ENCODE measurements at places on chromosomes 1 and 21.

- no peak for DNase-seq
Measured at GRCh38 chr1:34358636-34359035, 181.9 kb downstream of the C1orf94 start.

DNA sequence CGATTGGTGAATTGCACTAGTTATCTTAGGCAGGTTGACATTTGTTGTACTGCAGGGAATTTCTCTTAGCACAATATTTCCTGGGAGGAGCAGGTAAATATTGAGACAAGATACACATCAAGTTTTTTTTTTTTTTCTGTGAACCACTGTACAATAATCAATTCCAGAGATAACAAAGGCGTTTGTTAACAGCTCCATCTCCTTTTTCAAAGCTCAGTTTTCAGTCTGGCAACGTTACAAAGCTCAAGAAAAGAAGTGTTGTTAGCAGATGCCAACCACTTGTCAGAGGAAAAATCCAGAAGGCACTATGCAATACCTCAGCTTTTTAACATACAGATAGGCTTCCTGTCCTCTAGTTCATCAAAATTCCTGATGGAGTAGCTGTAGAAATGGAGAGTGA is 40.9 kb upstream of the DAB1 start:
- DNase-seq: no peak

DNA sequence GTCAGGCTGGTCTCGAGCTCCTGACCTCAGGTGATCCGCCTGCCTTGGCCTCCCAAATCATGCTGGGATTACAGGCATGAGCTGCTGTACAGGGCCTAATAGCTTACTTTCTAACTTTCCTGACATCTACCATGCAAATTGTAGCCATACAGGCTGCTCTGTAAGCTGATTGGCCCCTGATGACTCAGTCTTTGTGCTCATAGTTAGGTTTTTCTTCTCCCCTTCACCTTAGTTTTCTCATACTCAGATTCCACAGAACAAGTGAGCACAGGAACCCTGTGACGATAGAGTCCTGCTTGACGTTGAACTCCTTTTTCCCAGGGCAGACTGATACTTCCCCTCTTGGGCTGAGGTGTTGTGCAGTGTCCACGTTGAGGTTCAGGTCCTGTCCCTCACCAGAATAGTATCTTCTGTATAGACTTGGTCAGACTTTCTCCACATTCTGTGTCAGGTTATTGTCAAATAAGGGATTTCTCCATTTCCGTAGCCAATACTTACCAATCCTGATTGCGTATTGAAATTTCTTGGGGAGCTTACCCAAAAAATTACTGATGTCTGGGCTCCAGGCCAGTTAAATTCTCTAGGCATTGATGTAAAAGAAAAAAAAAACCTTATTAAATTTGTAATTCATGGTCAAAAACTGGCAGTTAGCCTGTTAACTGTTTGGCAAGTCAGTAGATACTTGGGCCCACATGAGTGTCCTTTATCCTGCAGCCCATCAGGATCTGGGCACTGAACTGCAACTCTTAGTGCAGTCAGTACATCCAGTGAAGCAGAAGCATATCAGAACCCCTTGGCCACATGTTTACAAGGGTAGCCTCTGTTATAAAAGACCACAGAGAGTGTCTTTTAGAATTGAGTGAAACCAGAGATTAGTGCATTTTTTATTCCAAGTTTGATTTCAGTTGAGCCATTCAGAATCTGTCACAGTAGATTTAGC is 118.2 kb downstream of the DYRK1A start:
- no peak for DNase-seq

- DNase-seq: no peak
Measured at GRCh38 chr1:2212274-2212531, 15.9 kb upstream of the SKI start.

DNA sequence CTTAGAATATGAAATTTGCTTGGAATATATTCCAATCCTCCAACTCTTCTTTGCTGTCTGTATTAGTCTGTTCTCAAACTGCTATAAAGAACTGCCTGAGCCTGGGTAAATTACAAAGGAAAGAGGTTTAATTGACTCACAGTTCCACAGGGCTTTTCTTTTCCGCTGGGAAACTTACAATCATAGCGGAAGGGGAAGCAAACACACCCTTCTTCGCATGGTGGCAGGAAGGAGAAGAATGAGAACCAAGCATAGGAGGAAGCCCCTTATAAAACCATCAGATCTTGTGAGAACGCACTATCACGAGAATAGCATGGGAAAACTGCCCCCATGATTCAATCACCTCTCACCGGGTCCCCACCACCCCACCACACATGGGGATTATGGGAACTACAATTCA is 14.8 kb downstream of the CENPF start:
- DNase-seq: no peak

- DNase-seq: no peak
Measured at GRCh38 chr1:159800177-159800930, 1.8 kb upstream of the FCRL6 start.

DNA sequence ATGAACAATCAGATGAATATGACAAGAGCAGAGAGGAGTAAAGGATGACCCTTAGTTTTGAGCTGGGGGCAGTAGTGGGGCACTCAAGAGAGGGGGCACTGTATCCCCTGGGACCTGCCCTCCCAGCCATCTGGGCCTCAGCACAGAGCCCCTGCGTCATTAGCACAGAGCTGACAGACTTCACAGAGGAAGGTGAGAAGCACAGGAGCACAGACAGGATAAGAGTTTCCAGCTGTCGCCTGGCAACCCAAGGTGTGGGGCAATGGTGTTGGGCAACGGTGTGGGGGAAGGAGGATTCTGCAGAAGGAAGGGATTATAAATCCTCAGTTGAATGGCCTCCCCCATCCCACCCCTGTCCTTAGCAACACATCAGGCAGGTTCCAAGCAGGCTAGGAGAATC is 30.2 kb downstream of the RAB3B start:
- DNase-seq: no peak

- peak; percentile 7 for DNase-seq
Measured at GRCh38 chr1:246317332-246318035, 189.6 kb downstream of the SMYD3 start.

GRCh38 chr1:81327103-81327710 is 473.5 kb upstream of the ADGRL2 start:
- DNase-seq: no peak

GRCh38 chr1:19676438-19676922 is 11.8 kb downstream of the HTR6 start:
- DNase-seq: peak; percentile 80

GRCh38 chr21:36330904-36331303 is 10.9 kb downstream of the MORC3 start:
- DNase-seq: peak; percentile 72

DNA sequence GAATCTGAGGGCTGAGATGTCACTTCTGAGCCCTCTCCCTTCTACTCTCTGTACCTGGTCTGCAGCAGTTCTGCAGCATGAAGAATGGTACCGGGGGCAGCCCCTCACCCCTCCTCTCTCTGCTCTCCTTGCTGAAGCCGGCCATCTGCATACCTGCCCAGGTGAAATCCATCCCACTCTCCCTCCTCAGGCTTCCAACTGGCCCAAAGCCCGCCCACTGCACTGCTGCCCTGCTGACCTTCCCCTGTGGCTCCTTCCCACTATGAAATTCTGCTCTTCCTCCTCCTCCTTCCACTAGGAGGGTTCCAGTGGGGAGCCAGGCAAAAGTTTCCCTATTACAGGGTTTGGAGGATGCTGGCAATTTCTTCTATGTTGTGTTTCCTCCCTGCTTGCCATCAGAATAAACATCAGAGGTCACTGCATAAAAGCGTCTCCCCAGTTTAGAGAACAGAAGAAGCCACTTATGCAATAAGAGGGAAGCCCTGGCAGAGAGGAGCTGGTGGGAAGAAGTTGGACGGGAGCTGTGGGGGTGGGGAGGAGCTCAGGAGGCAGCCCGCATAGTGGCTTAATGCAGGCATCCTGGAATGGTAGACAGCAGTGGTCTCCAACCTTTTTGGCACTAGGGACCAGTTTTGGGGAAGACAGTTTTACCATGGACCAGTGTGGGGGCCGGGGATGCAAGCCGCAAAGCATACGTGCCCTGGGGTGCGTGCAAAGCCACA is 30.3 kb downstream of the TMCO4 start:
- DNase-seq: no peak

- DNase-seq: no peak
Measured at GRCh38 chr1:54391450-54392209, 14.6 kb downstream of the SSBP3 start.

DNA sequence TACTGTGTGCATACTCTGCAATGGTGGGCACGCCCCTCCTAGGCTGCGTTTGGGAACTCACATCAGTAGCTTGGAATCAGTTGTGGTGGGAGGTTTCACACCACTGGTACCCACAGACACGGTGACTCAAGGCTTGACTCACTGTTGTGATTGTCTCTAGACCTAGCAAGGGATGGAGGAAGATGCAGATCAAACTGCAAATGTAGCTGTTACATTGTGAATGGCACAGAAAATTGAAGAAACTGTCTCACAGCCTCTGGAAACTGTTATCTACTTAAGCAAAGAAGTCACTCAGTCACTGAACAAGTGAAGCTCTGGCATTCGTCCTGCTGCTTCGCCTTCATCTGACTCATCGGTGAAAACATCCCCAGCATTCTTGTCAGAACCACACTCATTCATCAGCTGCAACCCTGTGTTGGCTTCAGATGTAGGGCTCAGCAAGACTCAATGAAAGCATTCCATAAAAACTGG is 59.5 kb downstream of the POFUT2 start:
- peak; percentile 94 for DNase-seq

DNA sequence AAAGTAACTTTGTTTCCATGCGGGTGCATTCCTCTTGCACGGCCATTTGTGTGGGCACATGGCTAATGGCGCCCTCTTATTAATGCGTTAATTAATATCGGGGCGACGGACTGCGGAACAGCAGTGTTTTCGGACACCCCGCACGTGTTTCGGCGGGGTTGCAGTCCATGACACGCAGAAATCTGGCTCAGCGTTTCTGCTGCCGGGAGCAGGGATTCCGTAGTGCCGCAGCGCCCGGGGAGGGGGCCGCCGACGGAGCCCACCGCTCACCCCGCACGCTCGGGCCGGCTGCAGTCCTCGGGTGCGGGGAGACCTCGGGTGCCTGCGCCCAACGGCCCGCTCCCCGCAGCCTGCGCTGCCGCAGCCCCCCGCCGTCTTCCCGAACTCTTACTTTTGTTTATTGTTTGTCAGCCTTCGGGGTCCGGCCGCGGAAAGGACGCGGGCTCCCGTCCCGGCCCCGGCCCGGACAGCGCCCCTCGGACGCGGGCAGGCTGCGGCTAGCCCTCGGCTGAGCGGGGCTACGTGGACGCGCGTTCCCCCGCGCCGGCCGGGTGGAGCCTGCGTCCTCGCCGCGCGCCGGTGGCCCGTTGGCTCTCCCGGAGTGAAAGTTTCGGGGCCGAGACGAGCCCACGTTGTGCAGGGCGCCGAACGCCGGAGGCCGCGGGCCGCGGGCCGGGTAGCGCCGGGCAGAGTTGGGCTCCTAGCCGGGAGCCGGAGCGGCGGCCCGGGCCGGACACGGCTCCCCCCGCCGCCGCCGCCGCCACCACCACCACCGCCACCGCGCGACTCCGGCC is 849 bp downstream of the NFIA start:
- DNase-seq: no peak

DNA sequence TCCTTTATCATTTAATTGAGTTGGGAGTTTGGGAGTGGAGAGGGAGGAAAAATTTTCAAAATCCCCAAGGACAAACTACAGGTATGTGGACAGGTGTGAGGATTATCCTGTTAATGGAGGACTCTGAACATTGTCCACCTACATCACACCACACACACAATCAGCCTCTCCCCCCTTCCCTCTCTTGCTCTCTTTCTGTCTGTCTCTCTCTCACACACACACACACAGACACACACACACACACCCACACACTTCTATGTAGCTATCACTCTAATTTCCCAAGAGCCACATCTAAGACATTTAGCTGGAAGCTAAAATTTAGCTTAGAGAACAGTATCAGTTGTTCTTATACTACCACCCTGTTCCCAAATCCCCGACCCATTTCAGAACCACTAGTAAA is 1.5 kb downstream of the S100A8 start:
- no peak for DNase-seq

All from fibroblast of pulmonary artery (primary cell).